ENCODE measurements at places on chromosomes 7 and 10.
A peak's percentile ranks its signal among the peaks of the same experiment; 100 is the strongest.

GRCh38 chr7:3607847-3608246, 306.8 kb downstream of the SDK1 start:
- DNase-seq: no peak

GRCh38 chr10:70960783-70961570, 72.6 kb upstream of the PCBD1 start:
- DNase-seq: no peak

- no peak for DNase-seq
Observed at GRCh38 chr7:93475811-93476210, 98.7 kb downstream of the CALCR start.

- no peak for DNase-seq
Observed at GRCh38 chr10:28157379-28157778, 145.5 kb downstream of the MPP7 start.

DNA sequence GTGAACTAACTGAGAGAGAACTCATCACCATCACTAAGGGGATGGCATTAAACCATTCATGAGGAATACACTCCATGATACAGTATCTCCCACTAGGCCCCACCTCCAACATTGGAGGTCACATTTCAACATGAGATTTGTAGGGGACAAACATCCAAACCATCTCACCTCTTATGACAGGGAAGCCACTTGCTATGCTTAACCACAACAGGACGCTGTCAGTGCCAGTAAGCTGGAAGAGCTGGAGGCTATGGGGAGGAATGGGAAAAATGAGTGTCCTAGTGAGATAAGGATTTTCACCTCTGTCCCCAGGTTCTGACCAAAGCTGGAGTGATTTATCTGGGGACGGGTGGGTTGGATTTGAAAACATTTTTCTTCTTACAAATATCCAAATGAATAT, 17.6 kb downstream of the PLCE1 start:
- DNase-seq: no peak

DNA sequence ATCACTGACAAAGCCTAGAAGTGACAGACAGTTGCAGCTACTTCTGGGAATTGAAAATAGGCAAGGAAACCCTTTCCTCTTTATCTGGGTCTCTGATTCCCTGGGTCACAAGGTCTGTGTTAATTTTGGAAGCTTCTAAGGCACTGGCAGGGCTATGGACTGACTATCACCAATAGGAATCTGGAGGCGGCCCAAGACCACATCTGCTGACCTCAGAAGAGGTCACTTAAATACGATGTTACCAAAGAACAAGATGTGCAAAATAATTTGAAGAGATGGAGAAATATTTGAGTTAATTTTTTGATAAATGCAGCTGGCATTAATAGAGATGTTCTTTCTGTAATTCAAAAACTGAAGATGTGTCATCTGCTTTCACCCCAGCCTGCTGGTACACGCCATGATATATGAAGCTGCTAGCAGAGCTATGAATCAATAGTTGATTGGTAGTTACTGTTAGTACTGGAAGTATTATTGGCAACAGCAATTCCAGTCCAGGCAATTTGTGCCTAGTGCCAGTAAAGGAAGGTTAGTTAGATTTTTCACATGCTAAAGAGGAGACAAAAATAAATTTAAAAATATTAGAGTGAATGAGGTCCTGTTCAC, 5.5 kb upstream of the STEAP4 start:
- DNase-seq: no peak

GRCh38 chr7:22256541-22257096, 100.3 kb downstream of the RAPGEF5 start:
- no peak for DNase-seq

DNA sequence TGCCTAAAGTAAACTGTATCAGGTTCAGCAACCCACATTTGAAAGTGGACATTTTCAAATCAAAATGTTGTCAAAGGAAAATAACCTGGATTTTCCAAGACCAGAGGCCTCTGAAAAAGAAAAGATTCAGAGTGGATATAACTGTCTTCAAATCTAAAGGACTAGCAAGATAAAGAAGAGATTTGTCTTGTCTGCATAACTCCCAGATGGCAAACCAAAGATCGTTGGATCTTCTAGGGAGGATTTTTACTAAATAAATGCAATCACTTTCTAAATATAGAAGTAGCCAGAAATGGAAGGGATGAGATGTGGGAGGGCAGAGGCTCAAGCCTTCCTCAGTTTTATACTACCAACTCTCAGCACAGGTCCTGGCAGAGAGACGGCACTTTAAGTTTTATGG, 39.0 kb downstream of the CABCOCO1 start:
- DNase-seq: no peak

- no peak for DNase-seq
Observed at GRCh38 chr10:48414778-48415177, 108.3 kb downstream of the MAPK8 start.

DNA sequence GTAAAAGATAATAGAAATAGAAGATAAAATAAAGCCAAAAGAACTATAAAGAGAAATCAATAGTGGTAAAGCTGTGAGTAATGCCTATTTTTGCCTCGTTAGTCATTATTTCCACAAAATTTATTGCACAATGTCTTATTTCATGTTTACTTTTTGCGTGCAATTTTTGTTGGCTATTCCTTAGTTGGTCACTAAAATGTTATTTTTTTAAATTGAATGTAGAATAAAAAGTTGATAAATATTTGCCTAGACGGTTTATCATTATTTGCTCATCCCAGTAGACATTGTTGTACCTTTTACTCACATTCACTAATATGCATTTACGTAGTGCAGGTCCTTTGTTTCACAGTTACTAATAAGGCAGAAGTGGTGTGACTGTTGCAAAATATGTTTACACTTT, 227.8 kb upstream of the BMPER start:
- no peak for DNase-seq

DNA sequence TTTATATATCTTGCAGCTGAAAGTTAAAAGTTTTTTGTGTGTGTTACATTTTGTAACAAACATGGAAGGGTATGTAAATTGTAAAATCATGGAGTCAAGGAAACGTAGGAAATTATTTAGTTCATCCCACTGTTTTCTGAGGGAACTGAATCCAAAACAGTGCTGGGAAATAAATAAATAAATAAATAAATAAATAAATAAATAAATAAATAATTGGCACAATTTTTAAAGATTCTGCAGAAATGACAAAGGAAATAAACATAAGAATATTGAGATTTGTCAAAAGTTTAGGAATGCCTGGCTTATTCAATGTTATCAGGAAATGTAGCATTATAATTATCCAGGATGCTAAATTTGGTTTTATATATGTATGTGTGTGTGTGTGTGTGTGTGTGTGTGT, 91.4 kb upstream of the AGBL3 start:
- DNase-seq: no peak

DNA sequence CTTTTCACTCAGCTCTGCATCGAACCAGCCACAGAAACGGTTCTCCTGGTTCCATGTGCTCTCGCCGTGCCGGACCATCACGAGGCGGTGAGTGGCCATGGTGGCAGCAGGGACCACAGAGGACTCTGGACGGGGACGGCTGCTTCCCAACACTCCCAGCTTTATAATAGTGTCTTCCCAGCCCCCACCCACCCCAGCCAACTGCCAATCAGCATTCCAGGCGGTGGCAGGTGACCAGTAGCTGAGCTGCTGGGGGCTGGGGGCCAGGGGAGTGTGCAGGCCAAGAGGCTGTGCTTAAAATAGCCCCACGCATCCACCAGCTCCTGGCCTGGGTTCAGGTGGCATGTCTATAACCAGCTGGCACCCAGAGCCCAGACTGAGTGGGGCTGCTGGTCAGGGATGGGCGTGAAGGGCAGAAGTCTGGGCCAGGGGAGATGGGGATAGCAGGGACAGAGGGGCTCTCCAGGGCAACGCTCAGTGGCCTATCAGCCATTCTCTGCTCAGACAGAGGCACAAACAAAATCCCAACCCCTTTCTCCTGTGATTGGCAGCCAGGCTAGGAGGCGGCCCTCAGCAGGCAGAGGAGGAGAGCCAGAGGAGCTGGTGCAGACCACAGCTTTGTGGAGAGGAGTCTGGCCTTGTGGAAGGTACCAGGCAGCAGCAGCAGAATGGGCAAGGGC, at the start of gene PGAM2:
Gene PGAM2, minus strand, starts transcription at position 137 of the 680 bp plus-strand sequence. Its CDS starts 38 bp downstream, at position 99.
- peak; percentile 69 for DNase-seq

Data from neuronal stem cell (in vitro differentiated cells).